ENCODE measurements at places on chromosomes 4 and X.

GRCh38 chr4:177008071-177008835, 215.5 kb upstream of the VEGFC start:
- no peak for DNase-seq

DNA sequence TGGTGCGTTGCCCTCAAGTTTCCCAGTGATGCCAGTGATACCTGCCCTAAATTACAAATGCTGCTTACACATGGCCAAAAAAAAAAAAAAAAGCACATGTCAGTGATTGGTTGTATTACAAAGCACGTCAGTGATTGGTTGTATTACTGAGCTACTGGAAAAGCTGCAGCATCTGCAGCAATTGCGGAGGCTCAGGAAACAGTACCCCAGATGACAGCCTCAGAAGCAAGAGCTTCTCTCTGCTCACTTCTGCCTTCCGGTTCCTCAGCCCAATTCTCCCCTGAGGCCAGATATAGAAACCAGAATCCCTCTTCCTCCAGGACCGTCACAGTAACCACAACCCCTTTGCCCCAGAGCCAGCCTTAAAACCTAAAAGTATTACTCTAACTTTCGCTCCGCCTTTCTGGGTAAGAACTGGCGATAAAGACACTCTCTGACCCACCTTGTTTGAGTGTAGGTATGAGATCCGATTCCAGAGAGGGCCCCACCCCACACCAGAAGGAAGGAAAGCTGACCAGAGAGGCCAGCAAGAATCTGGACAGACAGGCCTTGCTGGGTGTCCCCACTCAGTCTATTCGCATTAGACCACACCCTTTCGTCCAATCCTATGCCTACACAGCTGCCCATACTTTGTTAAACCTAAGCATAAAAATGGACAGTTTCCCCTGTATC, 85.0 kb upstream of the SORBS2 start:
- no peak for DNase-seq

DNA sequence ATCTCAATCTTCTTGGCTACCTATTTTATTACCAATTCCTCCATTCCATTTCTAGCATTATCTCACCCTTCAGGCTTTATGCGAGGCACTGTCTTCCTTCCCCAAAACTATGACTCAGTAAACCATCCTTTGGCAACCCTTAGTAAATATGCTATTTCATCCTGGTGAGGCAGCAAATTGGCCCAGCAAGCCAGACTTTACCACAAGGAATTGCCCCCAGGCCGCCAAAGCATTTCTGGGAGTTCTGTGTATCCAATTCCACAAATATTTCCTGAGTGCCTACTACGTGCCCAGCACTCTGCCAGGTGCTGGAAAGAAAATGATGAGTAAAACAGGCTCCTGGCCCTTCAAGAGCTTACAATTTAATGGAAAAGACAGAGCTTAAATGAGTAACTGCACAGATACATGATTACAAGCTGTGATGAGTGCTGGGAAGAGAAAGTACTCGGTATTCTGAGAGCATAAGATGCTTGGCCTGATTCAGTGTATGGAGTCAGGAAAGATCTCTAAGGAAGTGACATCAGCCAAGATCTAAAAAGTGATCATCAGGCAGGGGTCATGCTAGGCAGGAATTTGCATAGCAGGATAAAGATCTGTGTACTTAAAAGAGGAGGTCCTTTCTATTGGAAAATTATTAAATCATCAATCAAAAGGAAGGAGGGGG, 193.8 kb downstream of the ADAMTS3 start:
- no peak for DNase-seq

- DNase-seq = no peak
Measured at GRCh38 chrX:48492293-48492910, 16.4 kb upstream of the PORCN start.

DNA sequence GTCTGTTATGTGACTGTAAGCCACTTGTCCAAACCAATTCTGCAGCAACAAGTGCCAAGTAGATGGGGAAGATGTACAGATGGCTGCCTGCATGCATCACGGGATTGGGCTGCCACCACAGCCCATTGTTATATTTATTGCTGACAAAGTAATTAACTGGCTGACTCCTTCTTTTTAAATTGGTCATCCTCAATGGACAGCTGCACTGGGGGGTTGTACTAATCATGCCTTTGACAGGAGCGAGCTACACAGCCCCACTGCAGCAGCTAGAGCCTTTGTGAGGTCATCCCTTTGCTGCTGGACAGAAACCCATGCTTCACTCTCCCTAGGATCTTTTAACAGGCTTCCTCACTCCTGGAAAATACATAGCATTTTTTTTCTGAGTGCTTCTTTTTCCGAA, 146.7 kb upstream of the CXXC4 start:
- DNase-seq = no peak

- DNase-seq = no peak
Measured at GRCh38 chr4:120304801-120305200, 238.2 kb upstream of the MAD2L1 start.

DNA sequence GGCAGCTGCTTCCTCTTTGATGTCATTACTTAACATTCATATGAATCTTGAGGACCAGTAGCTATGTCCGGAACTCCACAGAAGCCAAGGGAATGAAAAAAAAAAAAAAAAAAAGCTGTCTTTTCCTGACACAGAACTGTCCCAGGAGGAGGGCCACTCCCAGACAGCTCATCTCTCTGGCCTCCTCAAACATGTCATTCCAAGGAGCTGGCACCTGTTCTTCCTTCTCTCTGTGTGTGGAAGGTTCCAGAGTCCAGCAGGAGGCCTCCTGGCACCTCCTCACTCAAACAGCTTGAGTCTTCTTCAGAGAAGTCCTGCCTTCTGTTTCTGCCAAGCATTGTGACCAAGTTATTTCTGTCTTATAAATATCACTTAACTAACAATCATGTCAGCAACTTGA, 458.5 kb downstream of the AFF2 start:
- DNase-seq = no peak

DNA sequence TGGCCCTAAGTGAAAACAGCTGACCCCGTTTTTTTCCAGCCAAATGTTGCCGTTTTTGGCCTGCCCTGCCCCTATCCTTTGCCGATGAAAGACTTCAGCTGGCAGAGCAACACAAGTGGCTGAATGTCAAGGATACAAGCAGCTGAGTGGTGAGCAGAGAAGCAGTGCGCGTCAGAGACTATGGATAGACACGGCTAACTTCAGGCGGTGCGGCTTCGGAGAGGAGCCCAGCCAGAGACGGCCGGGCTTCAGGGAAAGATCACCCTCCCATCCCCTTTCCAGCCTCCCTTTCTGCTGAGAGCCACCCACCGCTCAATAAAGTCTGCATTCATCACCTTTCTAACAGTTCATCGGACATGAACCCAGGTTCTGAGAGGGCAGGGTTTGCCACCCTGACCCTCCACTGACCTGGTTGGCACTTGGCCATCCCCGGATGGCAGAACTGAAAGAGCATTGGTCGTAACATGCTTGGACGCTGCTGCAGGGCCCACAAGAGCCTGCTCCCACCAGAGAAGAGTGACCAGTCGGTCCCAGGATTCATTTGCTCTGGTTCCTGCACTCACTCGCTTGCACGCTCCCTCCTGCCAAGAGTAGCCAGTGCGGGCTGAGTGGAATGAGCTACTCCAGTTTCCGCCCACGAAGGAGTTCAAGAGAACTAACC, 125.8 kb downstream of the PPEF1 start:
- no peak for DNase-seq

- DNase-seq = no peak
Measured at GRCh38 chrX:48522291-48522690, 683 bp downstream of the EBP start.

DNA sequence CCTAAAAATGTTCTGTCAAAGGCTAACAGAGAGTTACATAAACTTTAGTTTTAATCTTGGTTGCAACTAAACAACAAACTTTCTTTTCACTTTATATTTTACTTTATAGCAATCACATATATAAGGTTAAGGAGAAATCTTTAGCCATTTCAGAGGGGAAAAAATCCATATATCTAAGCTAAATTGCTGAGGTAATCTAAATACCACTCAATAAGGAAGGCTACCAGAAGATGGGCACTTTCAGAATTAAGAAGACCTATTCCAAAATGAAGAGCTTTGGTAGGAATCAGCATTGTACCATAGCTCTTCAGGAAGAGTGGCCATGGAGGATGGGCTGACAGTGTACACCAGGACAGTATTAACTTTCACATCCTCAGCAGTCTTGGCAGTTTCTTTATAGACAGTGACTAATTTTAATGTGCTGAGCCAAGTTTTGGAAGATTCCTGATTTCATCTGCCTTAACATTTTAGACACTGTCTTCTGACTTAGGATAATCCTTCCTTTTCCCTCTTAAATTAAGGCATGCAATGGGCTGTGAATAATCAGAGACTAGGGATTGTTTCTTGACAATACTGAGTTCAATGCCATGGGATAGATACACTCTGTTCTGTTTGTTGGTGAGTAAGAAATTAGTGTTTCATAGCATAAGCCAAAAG, 7.1 kb downstream of the FAT4 start:
- no peak for DNase-seq

GRCh38 chr4:183469285-183469684, 24.8 kb downstream of the CDKN2AIP start:
- no peak for DNase-seq

DNA sequence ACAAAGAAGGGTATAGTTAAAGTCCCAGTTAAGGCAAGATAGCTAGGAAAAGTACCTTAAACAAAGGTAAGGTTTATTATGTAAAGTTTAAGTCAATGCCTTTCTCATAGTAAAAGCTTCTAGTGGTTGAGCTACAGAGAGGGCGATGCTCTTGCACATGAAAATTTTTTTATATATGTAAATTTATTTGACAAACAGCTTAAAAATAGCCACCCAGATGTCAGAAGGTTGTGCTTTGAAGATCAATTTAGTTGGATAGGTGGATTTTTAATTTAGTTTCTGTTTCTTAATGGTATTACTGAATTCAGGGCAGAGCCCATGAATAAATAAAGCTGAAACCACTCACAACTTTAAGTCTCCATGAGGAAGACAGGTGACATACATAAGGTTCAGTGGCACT, 29.4 kb upstream of the PPP1R2C start:
- no peak for DNase-seq

GRCh38 chr4:13704035-13704434, 76.5 kb upstream of the BOD1L1 start:
- no peak for DNase-seq

DNA sequence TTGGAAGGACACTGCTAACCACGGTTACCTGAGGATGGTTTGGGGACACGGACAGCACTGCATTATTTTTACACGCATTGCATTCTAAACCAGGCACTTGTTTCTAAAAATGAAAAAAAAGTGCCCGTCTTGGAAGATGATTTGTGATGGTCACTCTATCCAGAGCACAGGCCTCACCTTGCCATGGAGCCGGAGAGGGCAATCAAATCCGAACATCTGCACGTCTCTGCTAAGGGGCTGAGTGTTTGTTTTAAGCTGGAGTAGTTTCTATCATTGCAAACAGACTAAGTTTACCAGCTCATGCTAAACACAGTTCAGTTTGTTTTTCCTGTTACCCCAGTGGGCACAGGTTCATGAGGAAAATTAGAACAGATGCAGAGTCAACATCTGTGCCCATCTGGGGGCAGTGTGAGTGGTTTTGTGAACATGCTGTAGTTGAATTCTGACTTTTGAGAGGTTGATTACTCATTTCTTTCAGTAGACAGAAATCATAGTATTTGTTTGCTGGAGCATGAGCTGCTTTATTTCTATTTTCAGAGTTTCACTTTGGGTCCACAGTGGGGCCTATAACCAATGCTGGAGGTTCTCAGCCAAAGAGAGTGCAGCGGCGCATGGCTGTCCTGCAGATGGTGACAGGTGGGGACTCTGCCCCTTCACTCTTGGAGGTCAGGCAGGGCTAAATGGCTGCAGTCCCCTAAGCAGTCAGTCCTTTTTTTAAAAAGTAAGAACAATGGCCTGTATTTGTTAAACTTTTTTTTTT, 65.4 kb upstream of the ENPP6 start:
- DNase-seq = no peak

- DNase-seq = no peak
Measured at GRCh38 chr4:74874753-74875367, 58.1 kb upstream of the PARM1 start.

- DNase-seq = no peak
Measured at GRCh38 chr4:72451349-72451748, 117.7 kb downstream of the ADAMTS3 start.

DNA sequence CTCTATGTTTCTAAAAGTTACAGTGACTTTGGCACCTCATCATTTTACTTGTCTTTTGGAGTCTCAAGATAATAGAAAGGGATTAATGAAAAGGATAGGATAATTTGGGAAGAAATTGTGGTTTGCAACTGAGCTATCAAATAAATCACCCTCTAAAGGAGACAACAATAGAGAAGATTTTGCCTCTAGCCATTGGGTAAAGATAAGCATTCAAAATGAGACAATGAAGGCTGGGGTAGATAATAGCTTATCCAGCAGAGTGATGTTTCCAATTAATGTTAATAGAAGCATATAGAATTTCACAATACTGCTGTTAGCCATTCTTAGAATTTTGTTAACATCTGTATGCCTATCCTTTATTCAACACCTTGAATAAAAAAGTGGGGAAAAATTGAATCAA, 1177.6 kb downstream of the ADGRL3 start:
- DNase-seq = no peak

- DNase-seq = no peak
Measured at GRCh38 chr4:30770049-30770549, 49.9 kb downstream of the PCDH7 start.

- DNase-seq = no peak
Measured at GRCh38 chr4:41882625-41883347, 52.4 kb upstream of the TMEM33 start.

DNA sequence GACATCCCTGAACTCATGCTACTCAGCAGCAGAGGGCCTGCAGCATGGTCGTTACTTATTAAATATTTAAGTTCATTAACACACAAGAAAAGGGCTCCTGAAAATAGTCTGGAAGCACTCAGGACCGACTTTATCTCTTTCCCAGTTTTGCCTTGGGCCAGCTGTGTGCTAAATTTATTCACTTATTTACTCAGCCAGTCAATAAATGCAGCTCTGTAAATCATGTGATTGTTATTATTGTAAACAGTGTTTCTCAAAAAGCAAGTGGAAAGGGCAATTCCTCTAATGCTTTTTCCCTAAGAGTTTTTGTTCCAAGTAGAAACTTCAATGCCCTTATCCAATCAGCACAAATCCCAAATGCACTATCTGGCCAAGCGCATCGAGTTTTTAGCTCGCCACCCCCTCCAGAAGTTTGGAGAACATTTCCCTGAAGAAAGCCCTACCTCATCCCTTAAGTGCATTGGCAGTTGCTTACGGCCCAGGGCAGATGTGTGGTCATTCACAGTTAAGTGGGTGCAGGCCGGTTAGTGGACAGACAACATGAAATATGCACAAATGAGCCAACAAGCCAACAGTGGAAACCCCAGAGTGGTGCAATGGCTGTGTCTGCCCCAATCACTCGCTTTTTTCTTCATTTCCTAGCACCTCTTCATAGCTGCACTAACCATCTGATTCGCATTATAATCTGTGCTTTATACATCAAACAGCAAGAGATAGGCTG, 125.8 kb downstream of the SMIM20 start:
- DNase-seq = no peak

- DNase-seq = no peak
Measured at GRCh38 chrX:10769696-10770619, 149.6 kb upstream of the MID1 start.

DNA sequence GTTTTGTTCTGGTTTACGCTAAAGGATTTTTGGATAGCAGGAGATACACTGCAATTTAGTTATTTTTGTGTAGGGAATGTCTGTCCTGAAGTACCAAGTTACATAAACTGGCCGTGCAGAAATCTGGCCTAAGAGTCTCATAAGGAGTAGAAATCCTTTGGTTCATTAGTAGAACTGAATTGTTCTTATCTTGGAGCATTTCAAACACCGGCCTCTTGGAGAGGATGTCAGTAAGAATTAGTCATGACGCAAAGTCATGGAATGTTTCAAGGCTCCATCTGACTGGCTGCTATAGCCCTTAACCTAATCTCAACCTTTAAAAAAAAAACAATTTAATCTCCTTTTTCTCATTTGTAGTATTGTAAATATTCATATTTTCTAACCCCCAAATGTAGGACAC, 15.2 kb downstream of the PDLIM3 start:
- DNase-seq = no peak
